ENCODE measurements at places on chromosomes 13 and 19.

GRCh38 chr13:88675347-88675996 is 1004.3 kb downstream of the SLITRK5 start:
- DNase-seq, result no peak

DNA sequence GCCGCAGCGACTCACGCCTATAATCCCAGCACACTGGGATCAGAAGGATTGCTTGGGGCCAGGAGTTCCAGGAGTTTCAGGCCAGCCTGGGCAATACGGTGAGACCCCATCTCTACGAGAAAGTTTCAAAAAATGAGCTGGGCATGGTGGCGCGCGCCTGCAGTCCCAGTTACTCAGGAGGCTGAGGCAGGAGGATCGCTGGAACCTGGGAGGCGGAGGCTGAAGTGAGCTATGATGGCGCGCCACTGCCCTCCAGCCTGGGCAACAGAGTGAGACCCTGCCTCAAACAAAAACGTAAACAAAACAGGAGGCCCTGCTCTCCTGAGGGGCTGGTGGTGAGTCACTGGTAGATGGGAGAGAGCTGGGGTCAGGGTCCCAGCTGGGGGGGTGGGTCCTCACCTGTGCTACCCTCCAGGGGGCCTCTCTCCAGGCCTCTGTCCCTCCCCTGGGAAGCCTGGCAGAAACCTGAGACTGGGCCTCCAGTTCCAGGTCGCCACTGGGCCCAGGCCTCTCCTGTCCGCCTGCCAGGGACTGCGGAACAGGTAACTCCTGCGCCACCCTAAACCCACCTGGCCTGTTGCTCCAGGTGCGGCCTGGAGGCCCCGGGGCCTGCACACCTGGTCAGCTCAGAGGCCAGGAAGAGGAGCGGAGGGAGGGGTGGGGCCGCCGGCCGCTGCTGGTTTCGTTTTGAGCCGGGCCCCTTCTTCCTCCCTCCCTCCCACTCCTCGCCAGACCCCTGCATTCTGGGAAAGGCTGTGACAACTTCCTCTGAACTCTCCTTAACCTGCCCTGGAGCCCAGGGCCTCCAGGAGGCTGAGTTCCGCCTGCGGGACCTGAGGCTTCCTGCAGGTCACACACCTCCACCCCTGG is 17.2 kb upstream of the ZBTB7A start:
- DNase-seq, result no peak

- no peak for DNase-seq
Observed at GRCh38 chr13:110984381-110984780, 69.5 kb upstream of the ANKRD10 start.

DNA sequence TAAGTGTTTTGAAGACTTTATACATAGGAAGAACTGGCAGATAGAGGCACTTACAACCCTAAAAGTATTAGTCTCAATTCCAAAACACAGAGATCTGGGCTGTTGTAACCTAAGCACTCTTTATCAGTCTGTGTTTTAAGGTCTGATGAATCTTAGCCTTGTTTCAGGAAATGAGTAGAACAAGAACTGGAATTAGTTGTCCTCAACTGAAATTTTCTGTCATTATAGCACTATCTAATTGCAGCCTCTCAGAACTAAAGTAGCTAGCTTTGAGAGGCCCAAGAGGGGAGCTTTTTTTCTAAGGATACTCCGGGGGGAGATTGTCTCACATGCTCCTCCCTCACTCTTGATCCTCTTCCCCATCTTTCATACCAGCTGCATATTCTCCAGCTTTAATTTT is 13.1 kb downstream of the HNRNPM start:
- DNase-seq, result no peak

DNA sequence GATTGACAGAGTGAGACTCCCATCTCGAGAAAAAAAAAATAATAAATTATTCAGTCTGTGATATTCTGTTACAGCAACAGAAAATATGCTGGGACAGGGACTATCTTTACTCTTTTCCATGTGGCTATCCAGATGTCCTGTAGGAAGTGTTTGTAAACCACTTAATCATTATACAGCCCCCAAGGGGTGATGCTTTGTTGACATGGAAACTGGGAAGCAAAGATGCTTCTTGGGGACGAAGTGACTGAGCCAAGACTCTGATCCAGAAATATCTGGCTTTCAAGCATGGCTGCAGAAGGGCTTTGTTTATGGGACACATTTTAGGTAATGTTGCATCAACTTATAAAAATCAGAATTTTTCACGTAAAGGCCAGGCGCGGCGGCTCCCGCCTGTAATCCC is 5.4 kb downstream of the ZNF8 start:
- DNase-seq, result no peak

GRCh38 chr19:55648585-55649267 is 714 bp downstream of the CCDC106 start:
- DNase-seq, result no peak
